ENCODE measurements at places on chromosomes 13 and 19.

GRCh38 chr19:1064661-1065605 lies 2.0 kb upstream of the ARHGAP45 start:
- peak; percentile 72 for DNase-seq

DNA sequence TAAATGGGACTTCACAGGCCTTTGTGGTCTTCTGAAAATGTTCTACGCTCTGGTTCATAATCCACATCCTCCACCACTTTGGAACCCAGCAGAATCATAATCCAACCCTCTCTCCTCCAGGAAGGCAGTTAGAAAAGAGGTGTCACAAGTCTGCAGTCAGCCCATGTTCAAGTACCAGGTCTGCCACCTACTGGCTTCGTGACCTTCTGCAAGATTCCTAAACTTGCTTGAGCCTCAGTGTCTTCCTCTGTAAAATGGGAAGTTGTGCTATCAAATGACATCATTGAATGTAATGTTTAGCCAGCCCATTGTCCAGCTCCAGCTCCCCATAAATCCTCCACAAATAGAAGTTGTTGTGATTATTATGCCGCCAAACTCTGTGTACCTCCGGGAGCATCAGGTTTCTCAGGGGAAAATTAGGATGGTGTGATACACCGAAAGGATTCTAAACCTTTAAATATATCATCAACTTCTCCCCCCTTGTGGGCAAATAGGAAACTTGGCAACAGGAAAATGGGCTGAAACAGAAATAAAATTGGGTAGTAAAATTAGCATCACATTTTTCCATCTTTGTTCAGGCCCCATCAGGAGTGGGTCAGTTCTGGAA lies 109.7 kb downstream of the NUFIP1 start:
- DNase-seq: no peak

GRCh38 chr19:49929121-49929610 lies at the start of the genes ATF5 and NUP62:
Gene ATF5, plus strand, starts transcription at chr19:49929205. Its CDS starts 1,646 bp downstream, at chr19:49930851.
Gene NUP62, minus strand, starts transcription at chr19:49929504. Its CDS starts 19,697 bp downstream, at chr19:49909807.
- peak; percentile 95 for DNase-seq

GRCh38 chr13:71610876-71611275 lies 256.1 kb downstream of the DACH1 start:
- DNase-seq: no peak

DNA sequence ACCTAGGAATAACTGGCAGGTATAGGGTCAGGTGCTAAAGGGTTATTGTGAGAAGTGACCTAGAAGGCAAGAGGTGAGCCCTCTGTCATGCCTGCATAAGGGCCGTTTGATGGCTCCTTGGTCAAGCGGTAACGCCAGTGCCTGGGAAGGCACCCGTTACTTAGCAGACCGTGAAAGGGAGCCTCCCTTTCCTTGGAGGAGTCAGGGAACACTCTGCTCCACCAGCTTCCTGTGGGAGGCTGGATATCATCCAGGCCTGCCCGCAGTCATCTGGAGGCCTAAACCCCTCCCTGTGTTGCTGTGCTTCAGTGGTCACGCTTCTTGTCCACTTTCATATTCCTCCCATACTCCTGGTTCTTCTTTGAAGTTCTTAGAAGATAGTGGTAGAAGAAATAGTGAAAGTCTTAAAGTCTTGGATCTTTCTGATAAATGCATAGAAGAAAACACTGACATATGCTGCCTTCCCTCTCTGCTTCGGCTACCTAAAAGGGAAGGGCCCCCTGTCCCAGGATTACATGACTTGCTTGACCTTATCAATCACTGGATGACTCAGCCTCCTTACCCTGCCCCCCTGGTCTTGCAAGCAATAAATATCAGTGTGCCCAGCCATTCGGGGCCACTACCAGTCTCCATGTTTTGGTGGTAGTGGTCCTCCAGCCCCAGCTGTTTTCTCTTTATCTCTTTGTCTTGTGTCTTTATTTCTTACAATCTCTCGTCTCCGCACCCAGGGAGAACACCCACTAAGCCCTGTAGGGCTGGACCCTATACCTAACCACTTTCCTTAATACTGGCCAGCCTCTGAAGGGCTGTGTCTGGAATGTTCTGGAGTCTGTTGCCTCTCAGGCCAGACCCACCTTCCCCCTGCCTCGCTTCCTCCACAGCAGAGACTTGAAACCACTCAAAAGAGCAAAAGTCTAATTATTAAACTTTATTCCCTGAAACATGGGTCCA lies 16.1 kb upstream of the ABCC4 start:
- no peak for DNase-seq

DNA sequence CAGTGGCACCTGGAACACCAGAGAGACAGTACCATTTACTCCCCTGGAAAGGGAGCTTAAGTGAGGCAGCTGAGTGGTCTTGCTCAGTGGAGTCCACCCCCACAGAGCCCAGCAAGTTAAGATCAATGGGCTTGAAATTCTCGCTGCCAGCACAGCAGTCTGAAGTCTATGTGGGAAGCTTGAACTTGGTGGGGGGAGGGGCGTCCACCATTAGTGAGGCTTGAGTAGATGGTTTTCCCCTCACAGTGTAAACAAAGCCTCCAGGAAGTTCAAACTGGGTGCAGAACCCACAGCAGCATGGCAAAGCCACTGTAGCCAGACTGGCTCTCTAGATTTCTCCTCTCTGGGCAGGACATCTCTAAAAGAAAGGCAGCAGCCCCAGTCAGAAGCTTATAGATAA lies 30.3 kb upstream of the CEACAM4 start:
- DNase-seq: no peak

GRCh38 chr13:65889368-65889767 lies 1340.8 kb downstream of the PCDH9 start:
- DNase-seq: no peak

DNA sequence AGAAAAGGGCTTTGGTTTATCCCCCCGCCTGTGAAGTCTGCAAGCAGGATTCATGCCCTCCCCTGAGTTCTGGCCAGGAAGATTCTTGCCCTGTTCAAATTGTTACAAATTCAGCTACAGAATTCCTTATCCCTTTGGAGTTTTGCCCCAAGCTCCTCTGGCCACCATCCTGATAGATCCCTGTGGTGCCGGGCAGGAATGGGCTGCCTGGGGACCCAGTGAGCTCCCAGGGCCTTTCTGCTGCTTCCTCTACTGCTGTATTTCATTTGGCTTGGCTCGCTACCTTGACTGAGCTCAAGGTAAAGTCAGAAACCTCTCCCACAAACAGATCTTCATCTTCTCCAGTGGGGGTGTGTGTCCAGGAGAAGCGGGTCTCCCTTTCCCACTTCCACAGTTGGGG lies 194.6 kb upstream of the NBEA start:
- DNase-seq: no peak

DNA sequence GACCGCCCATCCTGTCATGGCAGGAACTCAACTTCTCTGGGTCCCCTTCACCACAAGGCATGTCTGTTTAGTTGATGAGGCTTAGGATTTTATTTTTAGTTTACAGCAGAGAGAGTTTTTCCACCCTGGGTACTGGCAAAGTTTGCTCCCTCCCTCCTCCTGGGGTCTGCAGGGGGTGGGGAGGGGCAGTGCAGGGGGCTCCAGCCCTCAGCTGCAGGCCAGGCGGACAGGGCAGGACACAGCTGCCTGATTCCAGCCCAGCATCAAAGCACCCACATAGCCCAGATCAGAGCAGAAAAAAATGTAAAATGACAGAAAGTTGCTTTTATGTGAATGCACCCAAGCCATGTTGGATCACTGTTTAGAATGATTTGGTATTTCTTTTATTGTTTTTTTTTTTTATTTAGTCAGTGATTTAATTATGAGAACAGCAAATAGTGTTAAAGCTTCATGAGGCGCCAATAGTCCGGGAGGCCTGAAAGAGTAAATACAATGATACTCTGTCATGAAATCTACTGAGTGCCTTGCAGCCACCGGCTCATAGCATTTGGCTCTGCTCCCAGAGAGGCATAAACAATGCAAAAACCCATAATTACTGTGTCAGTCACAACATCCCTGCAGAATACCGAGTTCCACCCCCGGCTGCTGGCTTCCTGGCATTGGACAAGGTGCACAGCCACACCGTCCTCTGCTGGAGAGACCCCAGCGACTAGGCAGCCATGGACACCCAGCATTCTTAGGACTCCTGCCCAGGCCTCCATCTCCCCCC lies 923.5 kb downstream of the UQCRFS1 start:
- DNase-seq: no peak

DNA sequence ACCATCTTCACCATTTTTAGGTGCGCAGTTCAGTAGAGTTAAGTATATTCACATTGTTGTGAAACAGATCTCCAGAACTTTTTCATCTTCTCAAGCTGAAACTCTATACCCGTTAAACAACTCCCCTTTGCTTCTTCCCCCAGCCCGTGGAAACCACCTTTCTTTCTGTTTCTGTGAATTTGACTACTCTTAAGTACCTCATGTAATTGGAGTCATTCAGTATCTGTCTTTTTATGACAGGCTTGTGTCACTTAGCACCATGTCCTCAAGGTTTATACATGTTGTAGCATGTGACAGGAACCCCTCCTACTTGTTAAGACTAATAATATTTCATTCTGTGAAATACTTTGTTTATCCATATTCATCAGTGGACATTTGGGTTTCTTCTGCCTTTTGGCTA lies 52.8 kb downstream of the TNFRSF19 start:
- no peak for DNase-seq

DNA sequence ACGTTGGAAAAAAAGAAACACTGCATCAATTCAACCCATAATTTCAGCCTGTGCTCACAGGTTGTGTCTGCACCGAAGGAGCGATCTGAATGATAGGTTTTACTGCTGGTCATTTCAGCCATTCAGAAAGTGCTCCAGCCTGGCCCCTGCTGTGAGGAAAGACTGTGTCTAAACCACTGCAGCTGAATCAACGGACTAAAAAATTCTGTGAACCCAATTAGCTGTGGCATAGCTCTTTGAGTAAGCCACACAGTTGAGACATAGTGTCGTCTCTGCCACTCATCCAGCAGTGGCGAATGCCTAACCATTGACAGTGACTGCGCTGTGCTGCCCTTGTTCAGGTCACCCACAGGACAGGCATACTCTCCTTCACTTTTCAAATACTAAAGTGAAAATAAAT lies 179.8 kb downstream of the COG6 start:
- no peak for DNase-seq

DNA sequence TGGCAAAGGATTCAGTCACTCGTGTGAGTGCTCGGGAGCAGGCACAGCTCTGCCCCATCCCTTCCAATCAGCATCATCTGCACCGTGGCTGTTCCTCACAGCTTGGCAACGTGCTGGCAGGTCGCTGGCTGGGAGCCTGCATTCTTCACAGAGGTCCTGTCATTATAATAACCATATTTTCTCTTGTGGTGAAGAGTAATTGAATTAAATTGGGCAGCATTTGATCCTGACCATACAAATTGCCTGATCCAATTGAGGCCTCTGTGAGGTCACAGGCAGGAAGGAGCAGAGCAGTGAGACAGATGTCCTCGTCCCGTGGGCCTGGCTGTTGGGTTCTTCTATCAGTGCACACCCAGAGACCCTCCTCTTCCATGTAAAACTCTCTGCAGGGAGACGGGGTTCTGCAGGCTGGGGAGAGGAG lies 407.8 kb downstream of the COG6 start:
- DNase-seq: no peak

DNA sequence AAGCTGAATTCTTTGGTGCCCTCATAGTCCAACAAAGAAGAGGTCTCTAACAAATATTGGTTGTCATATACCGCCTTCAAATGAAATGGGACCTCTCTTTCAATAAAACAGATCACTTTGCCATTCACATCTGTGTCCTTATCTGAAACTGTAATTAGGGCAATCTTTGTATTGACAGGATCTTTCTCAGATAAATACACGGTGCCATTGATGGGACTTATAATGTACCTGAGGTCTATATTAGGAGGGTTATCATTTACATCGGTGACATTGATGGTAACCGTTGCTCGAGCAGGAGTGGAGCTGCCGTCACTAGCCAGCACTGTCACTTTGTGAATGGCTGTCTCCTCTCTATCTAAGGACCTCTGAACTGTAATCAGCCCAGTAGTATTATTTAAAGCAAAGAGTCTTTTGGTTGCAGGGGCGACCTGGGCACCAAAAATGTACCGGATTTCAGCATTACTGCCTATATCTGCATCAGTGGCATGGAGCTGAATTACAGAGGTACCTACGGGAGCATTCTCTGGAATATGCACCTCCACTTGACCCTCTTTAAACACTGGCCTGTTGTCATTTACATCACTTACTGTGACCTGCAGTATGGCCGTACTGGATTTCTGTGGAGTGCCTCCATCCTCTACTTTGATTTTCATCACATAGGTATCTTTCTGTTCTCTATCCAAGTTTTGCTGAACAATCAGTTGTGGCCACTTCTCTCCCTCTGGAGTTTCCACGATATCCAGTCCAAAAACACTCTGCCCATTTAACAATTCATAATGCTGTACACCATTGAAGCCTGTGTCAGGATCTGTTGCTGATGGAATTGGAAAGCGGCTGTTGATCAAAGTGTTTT lies 2.8 kb downstream of the PCDH9 start:
- no peak for DNase-seq

DNA sequence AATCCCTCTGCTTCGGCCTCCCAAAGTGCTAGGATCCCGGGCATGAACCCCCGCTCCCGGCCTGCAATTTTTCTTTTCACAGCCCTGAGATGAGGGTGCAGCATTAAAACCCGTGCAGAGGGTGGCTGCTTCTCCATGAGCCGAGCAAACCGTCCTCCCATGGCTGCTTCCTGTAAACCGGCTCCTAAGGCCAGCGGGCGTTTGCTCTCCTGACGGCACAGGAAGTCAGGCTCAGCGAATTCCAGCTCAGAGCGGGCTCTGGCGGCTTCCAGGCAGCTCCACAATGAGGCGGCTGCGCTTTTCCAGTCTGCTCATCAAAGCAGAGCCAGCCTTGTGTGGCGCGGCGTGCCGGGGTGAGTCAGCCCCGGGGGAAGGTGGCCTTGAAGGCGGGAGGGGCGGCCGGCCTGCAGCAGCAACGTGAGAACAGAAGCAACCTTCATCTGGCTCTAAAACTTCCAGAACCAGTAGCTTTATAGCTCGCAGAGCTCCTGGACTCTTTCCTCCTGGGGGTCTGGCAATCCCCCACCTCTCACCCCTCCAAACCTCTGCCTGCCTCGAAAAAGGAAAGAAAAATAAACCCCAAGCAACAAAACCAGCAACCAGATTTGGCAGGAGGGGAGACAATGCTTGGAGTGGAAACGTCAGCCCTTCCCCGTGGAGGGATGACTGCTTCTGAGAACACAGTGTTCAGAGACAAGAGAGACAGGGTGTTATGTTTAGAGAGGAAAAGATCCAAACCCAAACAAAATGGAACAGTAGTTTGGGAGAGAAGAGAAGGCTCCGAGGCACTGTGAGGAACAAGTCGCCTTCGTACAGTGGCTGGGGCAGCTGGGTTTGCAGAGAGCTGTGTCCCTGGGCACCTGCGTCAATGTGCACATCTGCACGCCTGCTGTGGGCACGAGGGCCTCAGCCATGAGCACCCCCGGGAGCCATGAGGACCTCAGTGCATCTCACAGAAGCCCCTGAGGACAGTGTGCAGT lies 67.8 kb downstream of the GADD45B start:
- DNase-seq: peak; percentile 74

- DNase-seq: no peak
These were observed 249.6 kb downstream of the GPC6 start for GRCh38 chr13:93476175-93476574.

GRCh38 chr13:46624353-46624752 lies 71.4 kb downstream of the LRCH1 start:
- DNase-seq: no peak

All from neural crest cell (in vitro differentiated cells).